Occipital lobe (tissue), 3 donors: ENCODE measurements at places on chromosomes 2 and 18. TPM values are rescaled to one million over a fixed set of nuclear protein-coding genes. Genes with fewer than 3 reads are reported as not detected.

DNA sequence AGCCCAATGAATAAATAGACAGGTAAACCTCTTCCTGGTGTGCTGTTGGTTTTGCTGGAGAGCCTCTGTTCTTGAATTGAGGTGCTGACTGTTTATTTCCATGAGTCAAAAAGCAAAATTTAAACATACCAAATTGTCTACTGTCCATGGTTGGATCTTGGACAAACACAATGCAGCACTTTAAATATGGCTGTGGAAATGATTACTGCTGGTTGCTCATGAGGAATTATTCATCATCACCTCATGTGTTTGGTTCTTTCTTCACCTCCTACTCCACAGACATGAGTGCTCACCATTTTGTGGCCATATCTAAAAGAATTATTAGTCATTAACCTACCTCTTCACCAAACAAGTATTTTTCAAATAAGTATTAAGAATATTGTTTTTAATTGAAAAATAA is 85.3 kb upstream of the GALNT5 start:
- DNase-seq, result no peak

GRCh38 chr18:68072744-68073143 is 556.2 kb upstream of the DSEL start:
- no peak for DNase-seq

DNA sequence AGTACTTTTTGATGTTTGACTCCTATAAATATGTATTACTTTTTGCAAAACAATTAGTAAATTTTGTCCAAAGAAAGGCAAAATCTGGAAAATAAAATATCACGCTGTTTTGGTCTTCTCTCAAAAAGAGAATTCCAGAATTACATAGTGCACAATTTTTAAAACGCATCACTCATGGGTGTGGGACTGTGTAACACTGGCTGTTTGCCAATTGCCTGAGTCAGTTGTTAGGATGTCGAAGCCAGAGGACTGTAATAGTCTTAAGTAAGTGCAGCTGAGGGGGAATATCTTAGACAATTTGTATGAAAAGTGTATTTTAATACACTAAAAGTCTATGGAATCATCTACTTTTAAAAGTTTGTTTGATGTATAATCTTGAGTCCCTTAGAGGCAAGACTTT is 24.1 kb upstream of the EPHA4 start:
- DNase-seq, result no peak

- DNase-seq, result no peak
Observed at GRCh38 chr18:61244632-61245031, 88.6 kb upstream of the CDH20 start.

- DNase-seq, result no peak
Observed at GRCh38 chr2:17441790-17442189, 76.5 kb downstream of the RAD51AP2 start.

DNA sequence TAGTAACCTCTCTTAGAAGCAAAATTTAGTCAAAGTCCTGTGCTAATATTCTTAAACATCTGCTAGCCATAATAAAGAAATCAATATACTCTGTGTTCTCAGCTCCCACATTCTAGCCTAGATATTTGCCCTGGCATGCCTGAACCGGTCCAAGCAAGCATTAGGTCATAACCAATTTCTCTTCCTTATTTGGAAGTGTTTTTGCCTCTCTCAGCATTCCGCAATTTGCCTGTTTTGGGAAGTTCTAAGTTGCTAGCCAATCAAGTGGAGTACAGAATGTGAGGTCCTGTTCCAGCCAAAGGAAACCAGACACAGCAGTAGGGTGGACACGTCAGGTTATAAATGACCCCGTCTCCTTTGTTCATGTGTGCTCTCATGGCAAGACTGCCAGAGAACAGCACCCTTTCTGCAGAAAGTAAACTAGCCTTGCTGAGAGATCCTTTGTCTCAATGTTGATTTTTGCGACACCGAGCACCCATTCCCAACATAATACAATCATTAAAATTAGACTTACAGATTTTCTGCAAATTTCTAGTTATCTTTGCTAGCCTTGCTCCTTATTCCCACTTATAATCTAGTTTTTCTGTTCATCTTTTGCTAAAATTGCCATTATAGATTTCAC is 13.0 kb upstream of the SULT1C4 start:
- no peak for DNase-seq

DNA sequence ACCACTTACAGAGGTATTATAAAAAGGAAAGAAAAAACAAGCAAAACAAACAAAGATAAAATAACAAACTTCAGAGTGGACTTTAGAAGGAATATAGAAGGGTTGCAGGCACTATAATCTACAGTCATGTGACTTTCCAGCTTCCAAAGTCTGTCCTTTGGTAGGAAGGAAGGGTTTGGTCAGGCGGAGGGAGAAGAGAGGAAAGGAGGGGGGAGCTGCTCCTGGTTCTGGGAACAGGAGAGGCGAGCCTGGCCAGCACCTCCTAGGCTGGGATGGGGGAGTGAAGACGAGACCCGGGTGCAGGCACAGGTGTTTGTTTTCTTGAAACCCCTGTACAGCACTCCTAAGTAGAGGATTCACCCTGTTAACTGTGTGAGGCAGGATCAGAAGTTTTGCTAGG is 53.8 kb upstream of the GATA6 start:
- DNase-seq, result no peak

- no peak for DNase-seq
Observed at GRCh38 chr18:52160636-52161035, 179.4 kb upstream of the DCC start.

DNA sequence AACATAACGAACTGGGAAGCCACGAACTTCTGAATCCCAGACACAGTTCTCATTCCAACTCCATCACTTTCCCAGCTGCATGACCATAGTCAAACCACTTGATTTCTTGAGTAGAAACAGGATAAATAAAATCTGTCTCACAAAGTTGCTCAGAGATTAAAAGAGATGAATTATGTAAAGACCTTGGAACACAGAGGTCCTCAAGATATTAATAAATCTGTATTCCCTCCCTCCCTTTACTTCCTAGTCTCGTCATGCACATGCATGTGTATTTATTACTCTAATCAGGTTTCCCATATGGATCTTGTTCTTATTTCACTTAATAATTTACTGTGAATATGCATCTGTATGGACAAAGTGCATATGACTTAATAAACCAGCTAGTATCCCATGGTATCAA is 21.1 kb upstream of the CSRNP3 start:
- no peak for DNase-seq

DNA sequence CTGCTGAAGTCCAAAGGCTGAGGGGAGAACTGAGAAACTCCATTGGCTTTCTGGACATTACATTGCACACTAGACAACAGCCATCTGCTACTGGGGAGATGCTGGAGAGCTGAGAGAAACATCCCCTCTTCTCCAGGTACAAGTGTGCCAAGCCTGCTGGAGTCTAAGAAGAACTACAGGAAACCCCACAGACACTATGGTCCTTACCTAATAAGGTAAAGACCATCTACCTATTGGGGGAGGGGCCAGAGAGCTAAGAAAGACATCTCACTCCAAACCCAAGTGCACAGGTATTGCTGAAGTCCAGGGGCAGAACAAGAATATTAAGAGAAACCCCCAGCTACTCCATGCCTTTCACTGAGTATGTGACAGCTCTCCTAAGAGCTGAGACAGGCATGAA is 338.7 kb upstream of the NCKAP5 start:
- no peak for DNase-seq

DNA sequence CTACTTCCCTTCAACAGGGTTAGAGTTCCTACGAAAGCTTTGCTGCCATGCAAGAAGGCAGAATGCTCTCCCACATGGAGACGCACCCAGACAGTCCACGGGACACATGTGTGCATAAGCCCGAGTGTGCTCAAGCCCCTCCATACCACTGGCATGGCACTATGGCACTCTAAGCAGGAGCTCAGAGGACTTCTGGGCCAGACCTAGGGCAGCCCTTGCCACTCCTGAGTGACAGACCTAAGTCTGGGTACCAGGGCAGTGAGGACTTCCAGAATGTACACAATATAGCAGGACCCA is 11.4 kb upstream of the ARID5A start:
- no peak for DNase-seq

- DNase-seq, result no peak
Observed at GRCh38 chr2:21050164-21050563, 6.3 kb upstream of the APOB start.

DNA sequence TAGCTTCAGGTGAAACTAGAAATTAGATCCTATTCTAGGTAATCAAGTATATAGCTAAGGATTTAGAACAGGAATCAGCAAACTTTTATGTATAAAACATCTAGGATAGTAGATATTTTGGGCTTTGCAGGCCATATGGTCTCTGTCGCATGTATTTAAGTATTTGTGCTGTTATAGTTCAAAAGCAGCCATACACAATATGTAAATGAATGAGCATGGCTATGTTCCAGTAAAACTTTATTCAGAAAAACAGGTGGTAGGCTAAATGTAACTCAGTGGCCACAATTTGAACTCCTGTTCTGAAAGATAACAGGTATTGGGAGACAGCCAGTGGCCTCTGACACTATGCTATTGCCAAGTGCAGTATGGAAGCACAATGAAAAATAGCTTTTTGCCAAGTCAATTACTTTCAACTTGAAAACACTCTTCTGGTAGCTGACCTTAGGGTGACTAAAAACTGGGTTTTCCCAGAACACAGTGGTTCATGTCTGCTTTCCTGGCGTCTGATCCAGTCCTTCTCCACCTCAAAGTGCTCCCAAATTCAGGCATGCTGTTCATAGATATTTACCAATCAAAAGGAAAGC is 304.7 kb upstream of the SYT4 start:
- DNase-seq, result no peak

DNA sequence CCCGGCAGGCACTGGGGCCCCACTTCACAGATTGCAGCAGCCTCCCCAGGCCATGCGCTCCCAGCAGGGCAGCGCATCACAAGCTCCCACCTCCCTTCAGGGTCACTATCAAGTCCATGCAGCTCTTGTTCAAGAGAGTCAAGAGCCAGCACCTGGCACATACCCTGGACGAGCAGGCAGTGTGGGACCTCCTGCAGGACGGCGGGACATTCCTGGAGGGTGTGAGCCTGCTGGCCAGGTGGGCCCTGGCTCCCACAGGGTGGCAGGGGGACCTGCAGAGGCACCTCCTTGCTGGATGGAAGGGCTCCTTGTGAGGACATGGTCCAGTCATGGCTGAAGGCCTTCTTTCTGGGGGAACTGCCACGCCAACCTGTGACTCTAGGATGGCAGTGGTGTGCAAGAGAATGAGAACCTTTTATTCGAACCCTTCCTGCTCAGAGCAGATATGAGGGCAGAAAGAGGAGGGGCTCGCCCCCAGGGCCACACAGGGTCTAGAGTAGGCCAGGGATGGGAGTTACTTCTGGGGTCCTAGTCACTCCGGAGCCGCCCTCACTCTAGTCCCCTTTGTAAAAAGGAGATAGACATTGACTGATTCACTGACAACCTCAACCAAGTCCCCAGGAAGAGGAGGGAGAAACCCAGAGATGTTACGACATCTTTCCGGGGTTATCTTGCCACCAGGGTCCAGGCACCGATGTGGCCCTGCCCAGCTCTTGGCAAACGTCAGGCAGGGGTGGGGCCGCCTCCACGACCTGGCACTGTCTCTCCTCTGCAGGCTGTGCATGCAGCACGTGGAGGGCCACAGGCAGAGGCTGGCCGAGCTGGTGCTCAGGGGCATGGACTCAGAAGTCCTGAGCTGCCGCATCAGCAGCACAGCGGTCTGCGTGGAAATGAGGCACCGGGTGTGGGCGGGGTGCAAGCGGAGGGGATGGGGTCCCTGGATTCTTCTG is 31.3 kb downstream of the HJURP start:
- DNase-seq, result no peak

GRCh38 chr2:121167411-121167810 is 117.6 kb downstream of the TFCP2L1 start:
- DNase-seq, result no peak

DNA sequence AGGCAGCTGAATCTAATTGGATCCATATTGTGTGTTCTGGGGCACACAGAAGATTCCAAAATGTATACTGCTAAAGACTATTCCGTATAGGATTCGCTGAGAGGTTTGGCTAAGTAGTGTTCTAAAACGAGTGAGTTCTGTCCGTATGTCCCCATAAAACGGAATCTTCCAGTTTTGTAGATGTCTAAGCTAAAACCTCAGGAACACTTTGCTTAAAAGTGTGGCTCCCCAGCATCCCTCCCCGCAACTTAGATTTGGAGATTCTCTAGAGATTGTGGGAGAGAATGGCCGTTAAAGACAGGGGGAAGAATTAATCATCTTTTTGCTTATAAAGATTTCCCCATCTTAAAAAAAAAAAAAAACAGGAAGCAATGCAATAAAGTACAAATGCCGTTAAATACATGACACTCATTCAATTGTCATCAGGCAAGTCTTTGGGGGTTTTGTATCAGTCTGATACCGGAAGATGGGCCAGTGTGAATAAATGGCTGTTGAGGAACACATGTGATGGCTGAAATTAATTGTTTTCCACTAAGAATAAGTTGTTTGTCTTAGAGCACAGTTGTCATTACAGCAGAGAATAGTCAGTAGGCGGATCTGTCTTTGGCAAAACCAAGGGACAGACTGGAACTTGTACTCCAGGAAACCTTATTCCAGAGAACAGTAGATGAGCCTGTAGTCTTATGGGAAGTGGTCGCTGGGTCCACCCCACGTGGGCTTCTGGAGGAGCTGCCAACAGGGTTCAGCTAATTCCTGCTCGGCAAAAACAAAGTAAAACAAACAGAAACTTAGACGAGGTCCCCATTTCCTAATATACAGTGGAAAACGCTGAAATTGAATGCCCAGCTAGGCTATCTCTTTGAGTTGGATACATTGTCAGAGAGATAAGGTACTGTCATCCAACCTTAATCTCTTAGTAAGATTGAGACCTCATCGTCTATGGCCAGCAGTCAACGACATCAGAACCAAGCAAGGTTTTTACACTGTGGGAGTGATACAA is 1.7 kb downstream of the EMILIN2 start:
- no peak for DNase-seq

- DNase-seq, result no peak
Observed at GRCh38 chr18:43420950-43421349, 143.7 kb upstream of the SYT4 start.

DNA sequence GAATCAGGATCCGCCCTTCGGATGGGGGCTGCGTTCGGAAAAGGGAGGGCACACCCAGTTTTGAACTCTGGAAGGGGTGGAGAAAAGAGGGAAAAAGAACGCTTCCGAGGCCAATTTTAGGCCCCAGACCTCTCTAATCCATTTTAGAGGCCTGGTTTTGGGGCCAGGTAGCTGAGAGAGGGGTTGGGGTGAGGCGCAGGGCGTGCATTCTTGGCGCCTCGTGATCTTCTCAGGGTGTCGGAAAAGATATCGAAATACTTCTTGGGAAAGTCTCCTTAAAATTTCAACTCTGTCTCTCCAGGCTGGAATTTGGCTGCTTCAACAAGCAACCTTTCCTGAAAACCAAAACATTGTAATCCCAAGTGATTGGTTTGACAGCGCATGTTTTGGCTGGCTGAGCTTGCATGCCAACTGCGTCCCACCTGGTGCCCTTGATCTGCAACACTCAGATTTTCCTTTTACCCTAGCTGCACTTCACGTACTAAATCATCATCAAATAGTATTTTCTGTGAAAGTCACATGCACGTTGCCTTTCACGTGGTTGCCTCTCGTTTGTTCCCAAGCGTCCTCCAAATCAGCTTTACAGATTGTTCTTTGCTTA is 864 bp upstream of the XPO1 start:
- DNase-seq, result no peak

The IL18R1 gene
- under 0.01 TPM for total RNA-seq

The WIPF1 gene
- 2.7 TPM for total RNA-seq

The STPG4 gene
- 0.78 TPM for total RNA-seq

The AGXT gene
- not detected for total RNA-seq

The REG1A gene
- not detected for total RNA-seq

The KIAA2012 gene
- 0.47 TPM for total RNA-seq

The PDE11A gene
- 1.7 TPM for total RNA-seq

The TPO gene
- not detected for total RNA-seq

The UGT1A10 gene
- not detected for total RNA-seq

The SERPINB13 gene
- total RNA-seq, result not detected

The SCN1A gene
- 33.8 TPM for total RNA-seq

The CENPA gene
- 1.9 TPM for total RNA-seq

The WNT6 gene
- total RNA-seq, result not detected

The SNTG2 gene
- 4.1 TPM for total RNA-seq

The DSG4 gene
- not detected for total RNA-seq
